Omental fat pad (tissue), 4 donors: ENCODE measurements at places on chromosomes 2 and 18.

DNA sequence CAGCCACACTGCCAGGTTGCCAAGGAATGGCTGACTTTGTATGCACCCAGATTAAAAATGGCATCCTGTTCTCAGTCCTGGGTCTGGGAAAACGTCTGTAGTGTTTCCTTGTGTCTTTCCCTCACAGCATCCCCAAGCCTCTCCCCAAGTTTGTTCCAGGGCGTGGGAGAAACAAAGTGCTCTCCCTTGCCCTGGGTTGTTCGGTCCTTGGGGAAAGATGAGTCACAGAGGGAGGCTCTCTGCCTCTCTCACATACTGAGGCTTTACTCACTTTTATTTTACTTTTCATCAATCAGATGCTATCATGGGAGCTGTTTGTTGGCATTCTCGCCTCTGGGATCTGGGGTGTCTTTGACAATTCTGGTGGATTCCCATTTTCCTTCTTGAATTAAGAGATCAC, 492.3 kb downstream of the XIRP2 start:
- DNase-seq = no peak

GRCh38 chr18:52679354-52679753, 339.4 kb downstream of the DCC start:
- DNase-seq = no peak

DNA sequence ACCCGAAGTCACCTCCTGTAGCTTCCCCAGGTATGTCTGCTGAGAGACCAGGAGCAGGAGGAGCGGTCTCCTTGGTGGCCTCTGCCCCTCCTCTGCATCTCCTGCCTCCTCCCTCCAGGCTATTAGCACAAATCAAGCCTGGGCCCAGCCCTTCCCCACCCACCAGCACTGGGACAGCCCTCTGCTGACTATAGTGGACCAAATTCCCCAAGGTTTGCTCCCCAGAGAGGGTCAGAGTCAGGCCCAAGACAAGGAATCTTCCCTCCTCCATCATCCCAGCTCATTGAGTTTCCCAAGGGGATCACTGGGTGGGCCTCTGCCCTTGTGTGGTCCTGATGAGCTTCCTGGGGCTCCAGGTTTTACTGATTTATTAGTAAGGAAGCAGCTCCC, 62.1 kb downstream of the EMILIN2 start:
- no peak for DNase-seq

DNA sequence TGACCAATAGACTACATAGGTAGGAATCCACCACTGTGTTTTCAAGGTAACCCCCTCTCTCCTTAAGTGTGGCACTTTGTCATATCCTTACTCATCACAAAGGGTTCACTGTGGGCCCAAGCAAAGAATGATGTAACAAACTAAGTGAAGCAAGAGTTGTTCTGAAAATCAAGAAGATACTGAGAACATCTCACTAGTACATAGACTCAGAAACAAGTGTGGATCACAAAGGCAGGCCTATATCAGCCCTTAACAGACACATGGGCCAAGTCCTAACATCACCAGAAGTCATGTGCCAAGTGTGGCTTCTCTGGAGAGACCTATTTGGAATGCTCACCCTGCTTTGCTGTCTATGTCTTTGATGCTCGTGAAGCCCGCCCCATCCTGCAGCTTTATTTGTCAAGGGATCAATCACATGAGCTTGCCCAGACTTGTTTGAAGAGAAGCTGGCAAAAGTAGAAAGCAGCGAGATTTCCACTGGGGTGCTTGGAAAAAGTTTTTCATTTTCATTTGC, 131.2 kb upstream of the TTC39C start:
- DNase-seq = no peak

- no peak for DNase-seq
Observed at GRCh38 chr2:20150806-20151571, 73.9 kb downstream of the SDC1 start.
